DMS79 treated with DMSO at 0.1 percent for 48 hours (cell line): ENCODE measurements at places on chromosomes 6 and 20.

DNA sequence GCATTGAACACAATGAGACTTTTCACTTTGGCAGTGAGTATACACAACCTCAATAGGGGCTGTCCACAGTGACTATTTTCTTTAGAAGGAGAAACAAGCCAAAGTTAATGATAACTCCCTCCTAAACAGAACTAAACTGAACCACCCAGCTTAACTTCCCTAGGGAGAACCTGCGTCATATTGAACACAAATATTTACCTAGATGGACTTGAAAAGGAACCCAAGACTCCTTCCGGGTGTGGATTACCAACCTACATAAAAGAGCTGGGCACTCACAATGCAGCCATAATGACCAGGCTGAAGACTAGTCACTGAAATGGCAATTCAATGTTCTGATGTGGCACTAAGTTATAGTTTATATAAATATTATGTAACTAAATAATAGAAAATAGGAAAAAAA, 160.6 kb downstream of the IBTK start:
- no peak for DNase-seq

GRCh38 chr6:169175360-169175887, 78.2 kb downstream of the THBS2 start:
- no peak for DNase-seq

- DNase-seq, result no peak
Observed at GRCh38 chr6:163122365-163122764, 292.2 kb upstream of the QKI start.

GRCh38 chr6:501891-502601, 110.5 kb downstream of the IRF4 start:
- no peak for DNase-seq

GRCh38 chr6:14001329-14002012, 76.7 kb downstream of the RNF182 start:
- no peak for DNase-seq

GRCh38 chr6:24766680-24767462, 7.9 kb upstream of the GMNN start:
- peak; percentile 25 for DNase-seq

DNA sequence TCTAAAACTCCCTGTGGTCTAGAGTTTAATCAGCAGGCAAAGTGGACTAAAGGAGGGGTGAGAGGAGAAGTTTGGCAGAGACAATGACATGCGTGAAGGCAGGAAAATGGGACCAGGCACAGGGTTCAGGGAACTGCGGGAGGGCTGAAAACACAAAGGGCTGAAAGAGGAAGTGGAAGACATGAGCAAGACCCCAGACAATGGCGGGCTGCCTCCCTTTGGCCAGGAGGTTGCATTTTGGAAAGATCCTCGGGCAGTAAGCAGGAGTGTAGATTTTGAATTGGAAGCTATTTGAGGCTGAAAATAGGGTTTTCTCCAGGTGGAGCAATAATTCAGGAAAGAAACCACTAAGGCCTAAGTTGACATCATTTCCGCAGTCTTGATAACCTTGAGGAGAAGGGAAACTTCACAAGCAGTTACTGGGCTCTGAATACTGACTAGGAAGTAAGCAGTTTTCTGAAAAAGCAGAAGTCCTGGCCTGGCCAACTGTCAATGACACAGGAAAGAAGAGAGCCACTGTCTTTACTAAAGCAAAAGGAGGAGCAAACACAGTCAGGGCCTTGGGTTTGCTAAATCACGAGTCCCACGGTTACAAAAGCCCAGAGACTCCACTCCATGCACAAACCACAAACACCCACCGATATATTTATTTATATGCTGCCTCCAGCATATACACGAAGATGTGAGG, 3.4 kb downstream of the LY86 start:
- no peak for DNase-seq

DNA sequence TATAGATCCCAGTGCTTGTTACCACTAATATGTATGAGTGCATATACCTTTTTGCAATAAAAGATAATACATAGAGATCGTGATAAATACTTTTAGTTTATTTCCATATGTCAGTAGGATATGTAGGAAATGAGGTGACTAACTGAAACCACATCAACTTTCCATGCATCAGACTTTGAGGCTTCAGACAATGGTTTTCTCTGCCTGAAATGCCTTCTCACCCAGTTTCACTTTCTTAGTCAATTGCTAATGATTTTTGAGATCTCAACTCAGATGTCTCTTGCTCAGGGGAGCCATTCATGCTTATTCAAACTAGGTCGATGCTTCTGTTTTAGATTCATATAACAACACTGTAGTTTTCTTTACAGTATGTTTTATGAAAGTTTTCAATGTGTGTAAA, 626.6 kb upstream of the ADGRB3 start:
- DNase-seq, result no peak

GRCh38 chr6:128188678-128189077, 287.8 kb upstream of the THEMIS start:
- no peak for DNase-seq

DNA sequence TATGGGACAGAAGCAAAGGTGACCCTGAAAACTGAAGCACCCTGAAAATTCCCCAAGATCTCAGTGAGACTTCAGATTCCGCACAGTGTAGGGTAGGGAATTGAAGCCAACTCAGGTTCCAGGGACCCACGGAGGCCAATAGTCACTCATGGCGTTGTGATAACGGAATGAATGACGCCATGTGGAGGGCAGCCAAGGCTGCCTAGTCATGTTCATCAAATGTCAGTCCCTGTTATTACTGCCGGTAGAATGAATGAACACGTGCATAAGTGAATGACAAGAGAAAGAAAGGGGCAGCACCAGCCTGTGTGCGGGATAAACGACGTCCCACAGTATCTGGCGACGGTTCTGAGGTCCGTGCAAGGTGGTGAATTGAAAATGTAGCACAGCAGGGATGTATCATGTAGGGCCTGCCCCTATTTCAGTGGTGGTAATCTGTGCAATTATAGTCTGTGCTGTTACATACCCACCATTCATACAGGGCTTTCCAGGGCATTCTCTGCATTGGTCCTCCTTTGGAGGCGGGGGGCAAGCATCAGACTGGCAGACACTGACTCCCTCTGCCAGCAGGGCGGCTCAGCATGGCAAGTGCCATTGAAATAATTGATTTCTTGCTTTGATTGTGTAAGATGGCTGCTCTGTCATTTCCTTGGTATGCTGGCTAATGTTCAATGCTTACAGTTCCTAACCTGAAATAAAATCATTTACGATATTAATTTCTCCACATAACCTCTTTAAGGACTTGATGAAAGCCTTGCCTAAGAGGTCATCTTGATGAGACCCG, 386.9 kb downstream of the CDH4 start:
- no peak for DNase-seq

DNA sequence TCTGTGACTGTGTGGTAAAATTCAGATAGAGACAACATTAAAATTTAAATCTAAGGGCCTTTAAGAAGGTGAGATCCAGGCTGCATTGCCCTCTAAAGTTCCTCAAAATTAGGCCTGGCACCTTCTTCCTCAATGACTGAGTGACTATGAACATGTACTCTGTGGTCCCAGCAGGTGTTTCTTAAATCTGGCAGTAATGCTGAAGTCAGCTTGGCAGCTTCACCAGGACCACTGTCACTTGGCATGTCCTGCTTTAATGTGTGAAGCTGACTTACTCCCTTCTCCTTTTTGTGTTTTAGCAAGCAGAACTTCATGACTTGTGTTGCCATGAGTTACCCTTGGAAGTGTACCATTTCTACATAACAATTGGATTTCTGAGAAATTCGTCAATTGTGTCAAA, 141.7 kb downstream of the NKAIN2 start:
- DNase-seq, result peak; percentile 68

DNA sequence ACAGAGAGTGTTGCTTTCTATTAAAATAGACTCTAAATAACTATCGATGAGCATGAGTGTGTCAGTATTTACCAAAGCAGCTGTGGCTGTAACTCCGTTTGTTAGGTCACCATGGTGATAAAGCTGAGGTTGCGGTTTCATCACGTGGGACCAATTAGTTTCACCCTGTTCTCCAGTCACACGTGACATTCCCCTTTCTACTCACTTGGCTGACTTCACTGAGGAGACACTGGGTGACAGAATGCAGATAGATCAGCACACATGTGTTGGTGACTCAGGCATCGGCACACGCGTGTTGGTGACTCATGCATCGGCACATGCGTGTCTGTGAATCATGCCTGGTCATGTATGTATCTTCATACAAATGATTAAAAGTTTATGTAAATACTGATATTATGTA, 285.4 kb downstream of the THBS2 start:
- no peak for DNase-seq

DNA sequence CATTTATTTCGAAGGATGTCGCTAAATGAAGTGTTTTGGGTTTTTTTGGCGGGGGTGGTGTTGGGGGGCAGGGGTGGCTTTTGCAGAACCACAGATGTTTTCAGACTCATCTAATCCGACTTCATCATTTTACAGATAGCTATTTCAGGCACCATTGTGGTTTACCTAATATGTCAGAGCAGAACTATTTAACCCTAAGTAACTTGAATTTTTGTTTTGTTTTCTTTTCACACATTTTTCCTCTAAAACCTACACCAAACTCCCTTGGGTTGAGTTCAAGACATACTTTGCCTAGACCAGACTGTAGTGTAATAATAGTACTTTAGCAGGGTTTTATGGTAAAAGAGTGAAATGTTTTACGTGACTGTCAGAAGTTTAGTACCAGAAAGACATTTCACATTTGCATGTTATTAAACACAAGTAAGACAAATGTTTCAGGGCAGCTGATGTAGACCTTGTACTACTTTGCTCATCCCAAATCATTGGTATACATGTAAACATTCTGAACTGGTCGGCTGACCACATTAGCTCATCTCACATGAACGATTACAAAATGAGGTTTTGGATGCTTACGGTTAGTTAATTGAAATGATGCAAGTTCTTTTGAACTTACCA, 37.7 kb downstream of the MAP3K4 start:
- DNase-seq, result no peak

DNA sequence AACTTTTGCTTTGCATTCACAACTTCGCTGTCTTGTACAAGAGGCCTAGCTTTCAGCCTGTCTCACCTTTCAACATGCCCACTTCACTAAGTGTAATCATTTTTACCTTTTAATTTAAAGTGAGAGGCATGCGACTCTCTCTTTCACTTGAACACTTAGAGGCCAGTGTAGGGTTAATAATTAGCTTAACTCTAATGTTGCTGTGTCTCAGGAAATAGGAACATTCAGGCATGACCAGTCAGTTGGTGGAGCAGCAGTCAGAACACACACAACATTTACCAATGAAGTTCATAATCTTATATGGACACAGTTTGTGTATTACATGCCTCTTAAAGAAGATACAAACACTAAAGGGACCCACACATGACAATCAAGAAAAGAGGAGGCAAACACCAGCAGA, 47.6 kb downstream of the HTR1B start:
- DNase-seq, result no peak

GRCh38 chr6:38027685-38028373, 208.3 kb downstream of the ZFAND3 start:
- no peak for DNase-seq

DNA sequence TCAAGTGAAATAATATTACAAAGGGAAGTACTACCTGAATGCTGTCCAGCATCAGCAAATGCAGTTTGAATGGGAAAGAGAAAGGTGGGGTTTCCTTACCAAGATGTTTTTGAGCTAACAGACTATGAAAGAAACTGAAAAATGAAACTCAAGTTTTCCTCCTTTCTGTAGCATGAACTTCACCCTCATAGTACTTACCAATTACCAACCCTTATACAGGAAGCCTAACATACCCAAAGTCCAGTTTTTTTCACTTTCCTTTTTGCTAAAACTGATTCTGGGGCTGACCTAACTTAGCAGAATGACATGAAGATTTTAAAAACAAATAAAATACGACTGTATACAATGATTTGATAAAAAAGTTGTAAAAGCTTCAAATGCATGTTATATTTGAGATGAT, 5.2 kb downstream of the ZNFX1 start:
- no peak for DNase-seq

- DNase-seq, result peak; percentile 22
Observed at GRCh38 chr20:47397652-47398301, 41.3 kb upstream of the ZMYND8 start.

DNA sequence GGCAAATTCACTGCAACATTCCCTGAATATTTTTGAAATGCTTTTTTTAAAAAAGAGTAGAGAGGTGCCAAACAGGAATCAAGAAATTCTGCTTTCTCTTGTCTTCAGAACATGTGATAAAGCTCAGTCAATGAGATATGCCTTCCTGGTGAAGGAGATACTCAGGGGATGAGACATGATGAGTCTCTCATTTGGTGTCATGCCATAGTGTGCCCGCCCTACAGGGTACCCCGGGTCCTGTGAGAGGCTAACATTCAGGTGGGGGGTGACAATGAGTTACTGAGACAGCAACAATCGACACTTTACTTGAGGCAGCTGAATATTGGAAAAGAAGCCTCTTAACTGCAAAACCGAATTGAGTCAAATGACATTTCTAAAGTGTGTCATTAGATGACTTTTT, 6.7 kb downstream of the CCR6 start:
- DNase-seq, result no peak
